ENCODE measurements at places on chromosomes 3 and 15.

DNA sequence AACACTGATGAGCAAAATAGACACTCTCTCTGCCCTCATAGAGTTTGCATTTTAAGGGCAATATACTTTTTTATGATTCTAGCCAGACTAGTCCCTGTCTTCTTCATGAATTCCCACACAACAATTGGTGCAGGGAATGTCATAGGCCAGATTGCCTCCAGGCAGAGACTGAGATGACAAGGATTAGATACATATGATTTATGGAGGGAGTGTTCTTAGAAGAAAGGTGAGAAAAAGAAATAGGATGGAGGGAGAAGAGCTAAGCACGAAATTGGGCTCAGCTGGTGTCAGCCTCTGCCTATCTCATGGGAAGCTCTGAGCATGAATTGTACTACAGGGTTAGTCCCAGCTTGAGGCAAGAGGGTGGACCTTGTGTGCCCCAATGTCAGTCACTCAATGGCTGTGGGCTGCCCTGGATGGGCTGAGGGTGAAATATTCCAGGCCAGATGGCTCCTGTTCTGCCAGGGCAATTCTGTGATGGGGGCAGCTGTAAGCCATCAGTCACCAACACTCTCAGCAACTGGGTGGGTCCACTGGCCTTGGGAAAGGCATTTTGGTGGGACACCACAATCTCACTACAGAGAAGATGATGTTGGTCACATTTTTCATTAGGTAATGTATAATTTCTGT, 31.1 kb downstream of the EIF1B start:
- no peak for DNase-seq

DNA sequence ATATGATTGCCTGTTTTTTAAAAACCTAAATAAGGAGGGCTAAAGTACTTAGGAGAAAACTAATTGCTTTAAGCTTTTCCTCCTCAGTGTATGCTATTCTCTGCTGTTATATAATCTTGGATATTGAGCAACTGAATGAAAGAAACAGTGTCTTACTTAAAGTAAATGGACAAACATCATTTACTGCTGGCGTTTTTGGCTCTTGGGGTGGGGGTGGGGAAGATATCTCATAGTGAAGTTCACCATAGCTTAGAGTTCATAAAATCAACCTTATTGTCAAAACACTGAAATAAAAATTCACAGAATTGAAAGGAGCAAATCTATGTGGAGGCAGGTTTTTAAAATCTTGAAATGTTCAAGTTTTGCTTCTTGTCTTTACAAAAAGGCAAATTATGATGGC, 256.4 kb upstream of the SOX2 start:
- DNase-seq: no peak

DNA sequence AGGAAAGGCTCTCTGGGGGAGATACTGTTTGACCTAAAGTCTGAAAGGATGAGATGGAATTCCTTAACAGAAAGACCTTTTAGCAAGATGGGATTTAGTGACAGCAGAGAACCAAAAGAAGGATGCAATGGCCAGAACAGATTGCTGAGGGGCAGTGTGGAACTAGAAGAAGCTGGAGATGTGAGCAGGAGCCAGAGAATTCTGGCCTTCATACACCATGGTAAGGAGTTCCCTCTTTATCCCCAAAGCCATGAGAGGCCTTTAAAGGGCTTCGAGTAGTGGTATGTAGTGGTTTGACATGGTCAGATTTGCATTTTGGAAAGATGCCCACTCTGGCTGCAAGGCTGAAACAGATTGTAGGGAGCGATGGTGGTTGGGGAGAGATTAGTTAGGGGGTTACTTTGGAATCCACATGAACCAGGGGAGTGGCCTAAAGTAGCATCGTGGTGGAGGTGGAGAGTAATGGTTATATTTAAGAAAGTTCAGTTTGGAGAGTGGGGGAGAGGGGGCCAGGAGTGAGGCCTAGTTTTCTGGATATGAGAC, 34.0 kb upstream of the NPHP3 start:
- no peak for DNase-seq

DNA sequence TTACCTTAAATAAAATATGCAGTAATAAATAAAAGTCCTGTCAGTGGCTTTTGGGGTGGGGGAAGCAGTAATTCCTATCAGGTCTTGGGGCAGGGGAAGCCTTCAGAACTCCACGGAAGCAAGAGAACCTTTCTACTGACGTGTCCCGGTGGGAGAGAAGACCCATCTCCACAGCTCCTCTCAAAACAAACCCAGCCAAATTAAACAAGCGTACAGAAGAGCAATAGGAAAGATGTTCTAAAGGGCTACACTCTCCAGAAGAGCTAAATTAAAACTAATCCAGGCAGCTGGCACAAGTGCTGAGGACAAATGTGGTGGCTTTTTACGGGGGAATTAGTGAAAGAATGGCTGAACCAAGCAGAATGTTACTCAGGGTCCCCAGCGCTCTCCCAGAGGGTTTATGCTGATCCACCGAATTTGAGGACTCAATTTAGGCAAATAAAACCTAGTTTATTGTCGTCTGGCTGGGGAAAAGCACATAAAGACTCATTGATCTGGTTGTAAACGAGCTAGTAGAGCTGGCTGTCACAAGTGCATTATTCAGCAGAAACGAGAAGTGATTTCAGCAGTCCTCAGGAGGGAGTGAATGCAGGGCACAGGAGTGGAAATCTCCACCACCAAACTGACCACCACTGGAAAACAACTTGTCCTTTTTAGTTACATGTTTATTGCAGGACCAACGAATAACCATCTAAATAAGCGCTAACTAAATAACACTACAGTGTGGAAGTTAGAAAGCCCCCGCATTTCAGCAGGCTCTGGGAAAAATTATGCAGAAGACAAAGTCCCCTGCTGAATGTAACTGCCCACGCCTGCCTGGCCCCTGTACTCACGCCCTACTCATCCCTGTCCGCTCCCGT, 13.5 kb downstream of the BFSP2 start:
- no peak for DNase-seq

DNA sequence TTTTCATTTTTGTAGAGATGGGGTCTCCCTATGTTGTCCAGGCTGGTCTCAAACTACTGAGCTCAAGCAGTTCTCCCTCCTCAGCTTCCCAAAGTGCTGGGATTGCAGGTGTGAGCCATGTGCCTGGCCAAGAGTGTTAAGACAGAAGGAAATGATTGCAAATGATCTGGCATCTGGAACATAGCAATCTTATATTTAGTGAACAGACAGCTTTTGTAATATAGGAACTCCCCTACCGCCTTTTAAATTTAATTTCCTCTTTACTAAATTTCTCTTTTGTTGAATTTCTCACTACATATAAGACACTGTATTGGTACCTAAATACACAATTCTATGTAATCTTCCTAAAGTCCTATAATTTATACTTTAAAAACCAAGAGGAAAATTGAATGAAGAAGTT, 13.1 kb downstream of the ANO10 start:
- DNase-seq: no peak

DNA sequence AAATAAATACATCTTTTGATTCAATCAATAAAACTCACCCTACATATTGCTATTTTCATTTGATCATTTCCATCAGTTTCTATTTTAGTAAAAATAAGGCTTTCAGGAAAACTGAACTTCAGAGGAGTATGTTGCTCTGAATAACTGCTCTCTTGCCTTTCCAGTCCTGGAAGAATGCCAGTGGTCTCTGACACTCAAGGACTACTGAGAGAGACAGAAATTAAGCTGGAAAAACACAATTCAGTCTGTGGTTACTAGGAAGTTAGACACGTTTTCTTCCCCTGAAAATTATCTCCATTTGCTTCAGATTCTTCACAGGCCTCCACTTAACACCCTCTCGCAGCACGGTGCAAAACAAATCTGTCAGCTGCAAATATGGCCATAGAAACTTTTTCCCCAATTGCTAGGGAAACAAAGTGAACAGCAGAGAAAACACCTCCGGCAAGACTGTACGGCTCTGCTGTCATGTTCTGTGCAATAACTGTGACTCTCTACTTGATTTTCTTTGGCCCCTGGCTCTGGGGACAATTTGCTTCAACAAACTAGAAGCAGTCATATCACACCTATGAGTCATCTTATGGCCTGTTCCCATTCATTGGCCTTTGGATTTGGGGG, 353.0 kb downstream of the MAGI1 start:
- no peak for DNase-seq

GRCh38 chr3:193614430-193614829, 21.4 kb downstream of the OPA1 start:
- DNase-seq: no peak

DNA sequence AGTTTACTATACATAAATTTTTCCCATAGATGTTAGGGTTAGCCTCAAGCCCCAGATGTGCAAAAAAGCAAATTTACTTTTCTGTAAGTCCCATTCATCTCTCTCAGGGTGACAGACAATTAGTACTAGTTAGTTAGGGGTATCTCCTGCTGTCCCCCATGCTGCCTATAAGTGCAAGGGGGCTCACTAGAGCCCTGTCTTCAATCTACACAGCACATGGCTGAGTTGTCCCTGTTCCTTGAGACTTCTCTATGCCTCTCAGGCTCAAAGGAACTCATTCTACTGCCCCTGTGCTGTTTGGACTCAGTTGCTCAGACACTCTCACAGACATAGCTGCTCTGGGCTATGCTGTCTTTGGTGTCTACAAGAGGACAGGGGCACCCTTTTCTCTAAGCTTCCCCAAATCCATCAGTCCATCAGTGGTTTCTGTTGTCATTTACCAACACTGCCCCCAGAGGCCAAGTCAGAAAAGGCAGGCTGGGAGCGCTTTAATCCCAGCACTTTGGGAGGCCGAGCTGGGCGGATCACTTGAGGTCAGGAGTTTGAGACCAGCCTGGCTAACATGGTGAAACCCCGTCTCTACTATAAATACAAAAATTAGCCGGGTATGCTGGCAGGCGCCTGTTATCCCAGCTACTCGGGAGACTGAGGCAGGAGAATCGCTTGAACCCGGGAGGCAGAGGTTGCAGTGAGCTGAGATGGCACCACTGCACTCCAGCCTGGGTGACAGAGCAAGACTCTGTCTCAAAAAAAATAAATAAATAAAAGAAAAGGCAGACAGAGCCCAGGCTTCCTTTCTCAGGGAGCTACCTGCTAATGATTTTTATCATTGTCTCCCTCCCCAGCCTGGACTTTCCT, 31.4 kb upstream of the PRTG start:
- peak; percentile 20 for DNase-seq

DNA sequence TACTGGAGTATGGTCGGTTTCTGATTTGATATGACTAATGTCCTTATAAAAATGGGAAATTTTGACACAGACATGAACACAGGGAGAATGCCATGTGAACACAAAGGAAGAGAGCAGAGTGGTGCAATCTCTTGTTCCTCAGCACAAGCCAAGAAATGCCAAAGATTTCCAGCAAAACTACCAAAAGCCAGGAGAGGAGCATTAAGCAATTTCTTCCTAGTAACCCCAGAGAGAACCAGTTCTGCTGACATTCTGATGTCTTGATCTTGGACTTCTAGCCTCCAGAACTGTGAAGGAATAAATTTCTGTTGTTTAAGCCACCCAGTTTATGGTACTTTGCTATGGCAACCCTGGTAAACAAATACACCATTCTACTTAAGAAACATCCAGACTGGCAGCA, 227.8 kb upstream of the MRPL3 start:
- DNase-seq: no peak

DNA sequence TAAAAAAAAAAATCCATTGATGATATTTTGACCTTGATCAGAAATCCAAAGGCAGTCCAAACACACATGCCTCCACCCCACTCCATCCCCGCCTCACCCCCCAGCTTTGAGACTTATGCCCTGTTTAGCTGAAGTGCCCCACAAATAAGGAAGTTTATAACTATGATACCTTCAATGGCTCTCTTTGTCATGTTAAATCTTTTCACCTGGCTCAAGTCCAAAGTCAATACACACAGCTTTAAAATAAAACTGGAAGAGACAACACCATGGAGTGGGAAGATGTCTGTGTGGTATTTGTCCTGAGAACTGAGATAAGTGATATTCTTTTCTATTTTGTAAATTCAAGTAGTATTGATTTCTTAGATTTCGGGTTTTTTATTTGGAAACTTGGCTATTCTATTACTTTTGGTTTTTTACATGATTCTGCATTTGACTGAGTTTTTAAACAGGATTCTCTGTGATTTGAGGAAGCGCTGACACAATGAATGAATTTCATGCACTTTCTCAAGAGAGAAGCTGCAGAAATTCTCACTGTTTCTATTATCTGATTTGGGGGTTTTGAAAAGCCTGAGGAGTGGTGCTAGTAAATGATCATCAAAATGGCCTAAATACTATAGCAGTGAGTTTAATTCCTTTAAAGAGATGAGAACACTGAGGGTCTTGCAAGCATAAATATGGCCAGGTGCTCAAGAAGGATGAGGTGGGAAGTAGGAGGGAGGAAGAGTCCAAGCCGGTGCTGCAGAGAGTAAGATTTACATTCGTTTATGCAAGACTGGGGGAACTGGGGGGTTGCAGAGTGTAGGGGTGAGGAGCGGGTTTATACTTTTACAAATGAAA, 5.2 kb downstream of the FOXB1 start:
- DNase-seq: no peak

DNA sequence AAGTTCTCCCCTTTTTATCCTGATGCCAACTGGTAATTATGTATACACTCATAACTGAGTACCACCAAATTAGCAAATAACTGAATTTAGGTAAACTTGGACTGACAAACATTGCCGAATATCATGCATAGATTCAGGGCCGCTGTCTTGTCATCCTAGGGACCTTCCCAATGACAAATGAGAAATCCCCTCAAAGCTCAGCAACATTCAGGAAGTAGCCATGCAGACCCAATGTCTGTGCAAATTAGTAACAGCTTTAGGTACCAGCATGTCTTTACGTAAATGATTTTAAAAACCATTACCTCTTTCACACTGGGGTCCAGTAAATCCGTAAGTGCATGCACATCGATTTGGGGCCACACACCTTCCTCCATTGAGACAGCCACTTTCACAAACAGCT, 49.5 kb downstream of the FBN1 start:
- DNase-seq: no peak

DNA sequence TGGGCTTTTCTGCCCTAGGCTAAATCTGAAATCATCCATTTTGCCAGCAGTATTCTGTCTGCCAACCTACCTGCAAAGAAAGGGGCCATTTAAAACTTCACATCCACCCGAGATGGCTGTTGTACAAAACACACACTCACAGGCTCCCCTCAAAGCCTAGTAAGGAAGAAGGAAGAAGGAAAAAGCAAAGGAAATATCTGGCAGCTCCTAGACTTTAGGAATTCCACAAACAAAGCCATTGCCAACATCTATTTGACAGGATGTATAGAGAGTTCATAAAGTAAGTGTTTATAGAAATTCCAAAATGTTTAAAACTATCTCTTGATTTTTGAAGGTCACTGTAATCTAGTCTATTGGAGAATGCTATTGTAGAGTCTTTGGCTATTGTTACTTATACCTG, 91.9 kb upstream of the THBS1 start:
- DNase-seq: no peak

DNA sequence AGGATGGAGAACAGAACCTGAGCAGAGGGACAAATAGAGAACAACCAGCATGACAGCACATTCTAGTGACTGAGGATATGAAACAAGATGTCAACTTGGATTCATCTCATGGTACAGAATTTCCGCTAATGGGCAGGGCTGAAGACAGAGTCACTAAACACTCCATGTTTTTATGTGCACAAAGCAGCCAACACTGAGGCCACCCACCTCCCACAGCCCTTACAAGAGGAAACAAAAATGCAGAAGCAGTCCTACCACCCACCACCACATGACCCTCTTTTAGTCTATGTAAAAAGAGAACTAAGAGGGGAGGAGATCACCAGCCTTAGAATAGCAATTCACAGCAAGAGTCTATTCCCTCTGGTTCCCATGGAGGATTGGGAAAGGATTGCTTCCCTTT, 131.4 kb upstream of the UBE2E2 start:
- DNase-seq: no peak
